ENCODE measurements at places on chromosomes 3 and 15.

DNA sequence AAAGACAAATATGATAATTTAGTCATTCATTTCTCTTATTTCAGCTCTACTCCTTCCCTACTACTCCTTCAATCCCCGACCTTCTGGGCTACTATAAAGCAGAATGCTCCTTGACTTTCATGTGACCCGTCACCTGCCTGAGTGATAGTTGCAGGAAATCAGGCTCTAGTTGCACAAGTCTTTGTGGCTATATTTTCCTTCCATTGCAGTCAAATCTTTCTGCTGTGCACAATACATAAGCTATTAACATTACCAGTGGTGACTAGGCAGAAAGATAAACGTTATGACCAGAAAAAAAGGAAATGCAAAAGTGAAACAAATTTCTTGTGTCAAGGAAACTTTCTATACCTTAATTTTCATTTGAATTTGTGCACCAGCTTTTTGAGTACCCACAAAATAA is 2.3 kb downstream of the SUCNR1 start:
- DNase-seq = no peak

DNA sequence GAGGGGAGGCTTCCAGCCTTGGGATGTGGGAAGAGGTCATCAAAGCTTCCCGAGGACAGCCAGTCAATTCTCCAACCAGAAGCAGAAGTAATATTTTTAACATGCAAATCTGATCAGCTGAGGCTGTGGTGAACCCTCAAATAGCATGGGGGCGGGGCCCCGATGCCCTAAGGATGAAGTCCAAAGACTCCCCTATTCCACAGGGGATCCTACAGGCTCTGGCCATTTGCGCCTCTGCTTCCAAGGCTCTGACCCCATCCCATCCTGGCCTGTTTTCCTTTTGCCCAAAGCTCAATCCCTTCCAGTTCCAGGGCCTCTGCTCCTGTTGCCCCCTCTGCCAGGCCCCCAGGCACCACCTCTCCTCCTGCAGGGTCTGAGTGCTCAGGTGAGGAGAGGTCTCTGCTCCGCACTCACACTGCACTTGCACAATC is 6.7 kb upstream of the CSK start:
- no peak for DNase-seq

- DNase-seq = no peak
Measured at GRCh38 chr3:14641346-14641745, 10.2 kb upstream of the CCDC174 start.

GRCh38 chr3:193968380-193968974 is 167.5 kb upstream of the HES1 start:
- DNase-seq = no peak

GRCh38 chr3:118533676-118534075 is 501.0 kb downstream of the IGSF11 start:
- DNase-seq = no peak

DNA sequence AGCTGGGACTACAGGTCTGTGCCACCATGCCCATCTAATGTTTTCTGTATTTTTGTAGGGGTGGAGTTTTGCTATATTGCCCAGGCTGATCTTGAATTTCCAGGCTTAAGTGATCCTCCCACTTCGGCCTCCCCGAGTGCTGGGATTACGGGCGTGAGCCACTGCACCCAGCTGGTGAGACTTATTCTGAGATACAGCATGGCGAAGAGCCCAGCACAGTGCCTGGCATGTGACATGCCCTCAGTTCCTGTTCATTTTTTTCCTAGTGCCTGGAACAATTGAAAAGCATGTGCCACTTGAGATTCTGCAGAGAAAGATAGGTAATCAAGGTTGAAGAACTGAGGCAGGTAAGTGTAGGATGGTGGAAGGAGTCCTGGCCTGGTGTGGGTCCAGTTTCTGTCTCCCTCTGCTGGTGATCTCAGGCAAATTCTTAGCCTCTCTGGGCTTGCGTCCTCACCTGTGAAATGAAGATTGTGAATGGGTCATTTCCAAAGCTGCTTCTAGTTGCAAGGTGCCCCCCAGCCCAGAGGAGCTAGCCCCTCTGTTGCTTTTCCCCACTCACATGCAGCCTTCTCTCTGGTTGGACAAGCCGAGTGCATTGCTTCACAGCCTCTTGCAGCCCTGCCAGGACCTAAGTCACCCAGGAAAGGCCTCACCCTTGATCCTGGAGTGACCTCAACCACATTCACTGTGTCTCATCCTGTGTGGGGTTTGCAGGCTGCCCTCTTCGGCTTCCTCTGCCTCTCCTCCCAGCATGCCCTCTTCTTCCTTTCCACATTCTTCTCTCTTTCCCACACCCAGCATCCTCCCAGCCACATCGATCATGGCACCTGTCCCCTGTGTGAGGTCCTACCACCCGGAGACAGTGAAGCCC is 4.3 kb upstream of the RHCG start:
- DNase-seq = no peak

DNA sequence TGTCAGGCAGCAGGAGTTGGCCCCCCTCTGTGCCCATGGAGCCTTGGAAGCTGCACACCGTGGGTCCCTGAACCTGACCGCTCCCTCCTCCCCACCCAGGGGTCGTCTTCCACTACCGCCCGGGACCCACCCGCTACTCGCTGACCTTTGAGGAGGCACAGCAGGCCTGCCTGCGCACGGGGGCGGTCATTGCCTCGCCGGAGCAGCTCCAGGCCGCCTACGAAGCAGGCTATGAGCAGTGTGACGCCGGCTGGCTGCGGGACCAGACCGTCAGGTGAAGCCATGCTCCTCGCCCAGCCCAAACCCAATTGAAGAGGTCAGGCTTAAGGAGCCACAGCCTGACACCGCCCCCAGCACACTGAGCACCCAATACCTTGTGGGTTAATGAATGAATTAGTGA is 43.9 kb downstream of the ACAN start:
- DNase-seq = no peak

DNA sequence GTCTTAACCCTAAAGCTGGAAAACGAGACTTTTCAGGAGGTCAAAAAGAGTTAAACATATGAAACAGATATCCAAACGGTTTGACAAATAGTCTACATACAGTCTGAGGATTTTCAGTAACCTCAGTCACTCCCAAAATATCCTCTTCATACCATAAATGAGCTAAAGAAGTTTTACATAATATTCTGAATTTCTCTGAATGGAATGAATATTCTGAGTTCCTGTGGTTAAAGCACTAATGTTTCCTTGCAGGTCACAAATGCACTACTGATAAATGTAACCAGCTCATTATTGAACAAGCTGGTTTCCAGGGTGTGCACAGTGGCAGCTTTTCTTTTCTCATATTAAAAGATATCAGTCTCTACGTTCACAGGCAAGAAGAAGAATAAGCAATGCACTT is 137.4 kb upstream of the POU1F1 start:
- DNase-seq = no peak

DNA sequence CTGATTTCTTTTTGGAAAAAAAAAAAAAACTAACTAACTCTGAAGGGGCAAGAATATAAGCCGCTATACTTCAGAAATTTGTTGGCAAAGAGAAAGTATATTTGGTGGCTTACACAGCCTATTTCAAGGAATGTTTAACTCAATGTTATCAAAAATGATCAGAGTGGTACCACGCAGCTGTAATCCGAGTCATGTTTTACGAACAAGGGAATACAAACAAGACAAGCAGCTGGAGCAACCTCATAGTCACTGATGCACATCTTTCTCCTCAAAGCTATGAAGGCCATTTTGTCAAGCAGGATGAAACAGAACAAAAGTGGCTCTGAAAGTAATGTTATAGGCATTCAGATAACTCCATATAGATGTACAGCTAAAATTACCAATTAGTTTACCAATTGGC is 81.2 kb downstream of the SCAPER start:
- no peak for DNase-seq

GRCh38 chr3:57852896-57853295 is 96.8 kb downstream of the SLMAP start:
- no peak for DNase-seq

GRCh38 chr3:131591394-131592014 is 88.7 kb upstream of the MRPL3 start:
- DNase-seq = no peak

GRCh38 chr15:94177112-94177511 is 54.2 kb upstream of the MCTP2 start:
- DNase-seq = no peak

DNA sequence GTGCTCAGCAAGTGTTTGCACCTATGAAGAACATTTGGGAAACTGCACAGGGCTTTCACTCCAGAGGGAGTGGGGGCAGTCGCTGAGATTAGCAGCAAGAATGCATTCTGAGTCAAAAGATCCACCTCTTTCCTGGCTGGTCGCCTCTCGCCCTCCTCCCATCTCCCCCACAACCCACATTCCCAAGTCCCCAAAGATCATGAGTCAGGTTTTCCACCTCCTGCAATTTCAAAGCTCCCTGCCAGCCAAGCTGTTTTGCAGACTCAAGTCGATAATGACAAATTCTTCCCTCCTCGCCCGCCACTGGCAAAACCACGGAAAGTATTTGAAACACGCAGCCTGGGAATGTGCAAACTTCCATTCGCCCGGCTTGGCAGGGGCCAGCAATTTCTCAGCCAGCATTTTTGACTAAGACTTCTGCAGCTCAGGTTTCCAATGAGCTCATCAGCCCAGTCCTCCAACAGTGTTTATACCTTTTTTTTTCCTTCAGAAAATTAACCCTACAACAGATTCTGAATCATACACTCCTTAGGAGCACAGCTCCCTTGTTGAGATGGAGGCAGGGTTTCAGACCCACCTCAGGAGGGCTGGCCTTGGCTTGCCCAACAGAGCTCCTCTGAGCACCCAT is 181.4 kb downstream of the SMAD6 start:
- no peak for DNase-seq

DNA sequence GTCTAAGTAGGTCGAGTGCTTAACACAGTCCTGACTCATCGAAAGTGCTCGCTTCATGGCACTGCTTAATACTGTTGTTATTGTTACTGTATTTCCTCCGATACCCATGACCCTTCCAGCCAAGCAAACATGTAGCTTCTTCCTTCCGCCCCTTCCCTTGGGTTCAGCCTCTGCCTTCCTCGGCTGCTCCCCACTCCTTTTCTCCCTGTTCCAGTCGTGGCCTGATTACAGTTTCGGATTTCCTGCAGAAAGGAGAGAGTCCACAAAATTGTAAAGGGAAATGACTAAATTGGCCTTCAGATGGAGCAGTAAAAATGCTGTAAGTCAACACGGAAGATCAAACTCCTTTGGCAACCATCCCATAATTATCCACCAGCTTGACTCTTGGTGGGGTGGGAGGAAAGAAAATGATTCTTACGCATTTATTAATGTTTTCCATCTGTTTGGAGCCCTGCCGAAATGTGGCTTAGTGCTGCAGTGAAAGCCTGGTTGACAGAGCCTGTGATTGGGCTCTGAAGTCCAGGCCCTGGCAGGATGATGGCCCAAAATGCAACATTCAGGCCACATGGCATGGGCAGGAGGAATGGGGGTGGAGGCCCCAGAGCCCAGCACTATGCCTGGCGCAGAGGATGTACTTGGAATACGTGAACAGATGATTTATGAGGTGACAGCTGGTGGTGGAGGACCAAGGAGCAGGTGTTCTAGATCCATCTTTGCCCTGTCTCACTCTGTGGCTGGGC is 37.6 kb downstream of the FAM3D start:
- no peak for DNase-seq
